Stimulated activated CD8-positive, alpha-beta memory T cell treated with anti-CD3 and anti-CD28 coated beads, Interleukin-15, amount 100 ng/mL, for 48 hours (primary cell): ENCODE measurements at places on chromosomes 1 and 21.

- DNase-seq = no peak
Measured at GRCh38 chr1:181669246-181669645, 185.9 kb downstream of the CACNA1E start.

- no peak for DNase-seq
Measured at GRCh38 chr1:23483321-23484252, at the start of gene ASAP3. Gene ASAP3, minus strand, starts transcription at chr1:23484179. Its CDS starts 46 bp downstream, at chr1:23484133.

GRCh38 chr1:172545396-172546004 lies 12.6 kb downstream of the SUCO start:
- no peak for DNase-seq

- no peak for DNase-seq
Measured at GRCh38 chr1:55334160-55334559, 119.0 kb upstream of the USP24 start.

DNA sequence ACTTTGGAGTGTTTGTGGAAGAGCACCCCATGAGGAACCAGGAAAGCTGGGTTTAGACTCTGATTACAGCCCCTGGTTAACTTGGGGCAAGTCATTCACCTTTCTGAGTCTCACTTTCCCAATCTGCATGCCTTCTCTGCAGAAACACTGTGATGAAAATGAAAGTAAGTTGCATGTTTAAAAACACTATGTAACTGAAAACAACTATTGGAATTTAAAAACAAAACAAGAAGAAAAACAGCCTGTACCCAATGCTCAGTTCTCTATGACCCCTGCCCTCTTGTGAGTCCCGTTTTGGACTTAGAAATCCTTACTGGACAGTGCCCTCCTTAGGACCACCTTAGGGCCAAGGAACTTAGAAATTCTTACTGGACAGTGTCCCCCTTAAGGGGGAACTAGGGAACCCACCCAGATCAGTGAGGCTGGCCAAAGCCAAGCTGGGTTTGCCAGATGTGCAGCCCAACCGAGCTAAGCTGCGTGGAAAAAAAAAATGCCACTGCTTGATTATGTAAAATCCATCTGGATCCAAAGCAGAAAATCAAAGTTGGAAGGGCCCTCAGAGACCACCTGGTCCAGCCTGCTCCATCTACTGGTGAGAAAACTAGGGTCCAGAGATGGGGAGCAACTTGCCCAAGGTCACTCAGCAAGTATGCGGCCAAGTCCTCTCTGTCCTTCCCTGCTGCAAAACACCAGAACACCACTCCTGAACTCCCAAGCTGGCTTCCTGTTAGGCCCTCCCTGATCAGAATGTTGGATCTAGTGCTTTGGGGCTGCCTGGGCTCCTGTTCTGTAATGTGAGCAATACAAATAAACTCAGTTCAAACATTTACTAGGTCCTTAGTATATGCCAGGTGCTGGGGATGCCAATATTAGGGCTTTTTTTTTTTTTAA lies 77.7 kb downstream of the MRPL37 start:
- DNase-seq = no peak

GRCh38 chr1:223403184-223403815 lies 10.1 kb downstream of the CCDC185 start:
- no peak for DNase-seq
